T-helper 2 cell treated with Interferon-gamma antibody and Interleukin-4, amounts not matched to agents 100 ng/mL and 5 ng/mL, for 36 hours (primary cell): ENCODE measurements at places on chromosomes 4 and X. TPM values are rescaled to one million over a fixed set of nuclear protein-coding genes. Genes with fewer than 3 reads are reported as not detected.

The IRS4 gene
- not detected in 2 replicates for total RNA-seq

The CYLC1 gene
- total RNA-seq, result not detected in 2 replicates

The VCX2 gene
- total RNA-seq, result not detected in 2 replicates

The GAB1 gene
- 0.30 and 0.82 TPM in 2 replicates for total RNA-seq

The PAGE4 gene
- not detected in 2 replicates for total RNA-seq

The BMPR1B gene
- 0.07 TPM in 1 of 2 replicates, not detected in the other for total RNA-seq

The SCML1 gene
- 0.18 and 0.32 TPM in 2 replicates for total RNA-seq

The SHOX gene
- total RNA-seq, result not detected in 2 replicates

The KIAA1210 gene
- total RNA-seq, result not detected in 2 replicates
